CD4-positive, CD25-positive, alpha-beta regulatory T cell (primary cell): ENCODE measurements at places on chromosomes 7 and 10.

GRCh38 chr10:98328163-98328562 is 60.2 kb upstream of the LOXL4 start:
- DNase-seq = no peak

- DNase-seq = no peak
Measured at GRCh38 chr7:148256433-148256832, 334.1 kb upstream of the C7orf33 start.

- DNase-seq = no peak
Measured at GRCh38 chr10:18303851-18304801, 163.9 kb downstream of the CACNB2 start.

DNA sequence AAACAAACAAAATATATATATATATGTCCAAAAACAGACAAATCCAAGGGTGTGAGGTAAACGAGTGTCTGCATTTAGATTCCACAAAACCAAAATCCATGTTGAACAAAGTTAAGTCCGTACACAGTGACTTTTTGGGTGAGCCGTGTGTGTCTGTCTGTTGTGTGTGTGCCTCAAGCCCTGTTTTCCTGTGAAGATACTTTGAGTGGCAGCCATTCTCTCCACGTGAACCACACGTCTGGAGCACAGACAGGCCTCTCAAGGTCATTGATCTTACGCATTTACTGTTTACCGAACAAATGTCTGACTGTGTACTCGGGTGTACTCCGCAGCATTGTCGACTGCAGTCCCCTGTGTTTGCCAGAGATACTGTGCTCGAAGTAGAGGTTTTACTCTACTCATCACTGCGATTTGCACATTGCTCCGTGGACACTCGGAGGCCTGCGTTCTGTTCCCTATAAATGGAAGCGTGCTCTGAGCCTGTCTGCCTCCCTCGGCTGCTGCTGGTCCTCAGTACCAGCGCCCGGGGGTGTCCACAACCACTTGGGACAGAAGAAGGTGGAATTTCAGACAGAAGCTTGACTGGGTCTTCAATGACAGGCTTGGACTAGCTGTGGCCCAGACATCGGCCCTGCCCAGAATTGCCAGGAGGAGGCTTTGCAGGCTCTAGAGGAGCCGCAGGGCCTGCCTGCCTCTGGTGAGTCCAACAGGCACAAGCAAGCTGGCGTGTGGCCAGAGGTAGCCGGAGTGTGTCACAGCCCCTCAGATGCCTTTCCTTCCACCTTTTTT is 22.1 kb downstream of the CYP17A1 start:
- no peak for DNase-seq
